ENCODE measurements at places on chromosomes 2 and 18.

- no peak for DNase-seq
Observed at GRCh38 chr2:23204685-23205242, 180.2 kb upstream of the KLHL29 start.

DNA sequence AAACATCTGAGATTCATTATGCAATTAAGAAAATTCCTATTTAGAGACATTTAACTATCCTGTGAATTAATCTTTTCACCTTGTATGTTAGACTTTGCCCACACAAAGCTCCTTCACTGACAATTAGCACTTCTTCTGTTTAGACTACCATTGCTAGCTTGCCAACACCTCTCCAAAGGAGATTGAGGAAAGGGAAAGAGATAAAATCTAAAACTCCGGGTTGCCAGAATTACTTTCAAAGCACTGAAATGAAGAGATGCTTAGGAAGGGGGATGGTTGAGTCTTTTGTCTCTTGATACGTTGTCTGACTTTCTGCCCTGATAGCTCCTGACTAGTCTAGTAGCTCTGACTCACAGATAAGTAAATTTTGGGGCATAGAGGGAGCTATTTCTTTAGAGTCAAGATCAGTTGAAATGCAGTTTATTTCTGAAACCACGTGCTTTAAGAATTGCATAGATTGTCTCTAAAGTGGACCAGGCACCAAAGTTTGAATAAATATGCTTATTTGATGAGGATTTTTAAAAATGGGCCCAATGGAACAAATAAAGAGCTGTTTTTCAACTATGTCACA lies 74.1 kb upstream of the DSEL start:
- DNase-seq: no peak

- no peak for DNase-seq
Observed at GRCh38 chr2:236744716-236745115, 175.1 kb downstream of the ACKR3 start.

DNA sequence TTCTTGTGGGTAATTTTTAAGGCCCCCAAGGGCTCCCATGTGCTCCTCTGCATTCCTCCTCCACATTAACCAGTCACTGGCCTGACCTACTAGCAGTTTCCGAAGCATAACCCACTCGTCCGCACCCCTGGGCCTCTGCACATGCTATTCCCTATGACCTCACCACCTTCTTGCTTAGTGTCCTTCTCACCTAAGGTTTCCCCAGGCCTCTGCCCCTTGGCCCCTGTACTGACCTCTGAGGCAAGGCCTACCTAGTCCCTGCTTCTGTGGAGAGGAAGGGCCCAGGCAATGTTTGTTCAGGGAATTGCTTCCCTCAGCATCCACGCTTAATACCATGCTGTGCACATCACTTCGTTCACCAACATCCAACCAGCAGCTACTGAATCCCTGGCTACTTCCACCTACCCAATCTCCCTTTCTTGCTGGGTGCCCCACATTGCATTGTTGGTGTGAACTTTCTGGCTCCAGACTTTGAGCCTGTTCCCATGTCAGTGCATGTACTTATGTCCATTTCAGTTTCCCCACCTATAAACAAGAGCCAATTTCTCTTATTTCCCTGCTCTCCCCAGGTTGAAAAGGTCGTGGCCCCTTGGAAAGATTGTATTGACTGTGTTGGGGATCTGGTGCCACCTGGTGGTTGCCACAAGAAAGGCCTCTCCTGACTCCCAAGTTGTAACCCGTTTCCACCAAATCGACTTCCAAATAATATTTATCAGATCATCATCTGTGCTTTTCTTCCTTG lies 19.2 kb upstream of the TMEM177 start:
- peak; percentile 39 for DNase-seq

GRCh38 chr18:62954366-62954765 lies 239.0 kb downstream of the PHLPP1 start:
- peak; percentile 19 for DNase-seq

- DNase-seq: no peak
Observed at GRCh38 chr2:220064111-220065030, 436.9 kb downstream of the SLC4A3 start.

GRCh38 chr2:152585830-152586484 lies 131.3 kb downstream of the PRPF40A start:
- no peak for DNase-seq
